HFF-Myc (cell line): ENCODE measurements at places on chromosomes 1 and 21.

- peak; percentile 24 for DNase-seq
Observed at GRCh38 chr1:204128964-204129896, 22.6 kb downstream of the ETNK2 start.

GRCh38 chr1:220182656-220183055 lies 88.7 kb downstream of the IARS2 start:
- DNase-seq, result no peak

GRCh38 chr1:90936731-90937130 lies 85.1 kb downstream of the ZNF644 start:
- DNase-seq, result no peak

GRCh38 chr21:14520535-14520934 lies 25.6 kb downstream of the SAMSN1 start:
- no peak for DNase-seq

DNA sequence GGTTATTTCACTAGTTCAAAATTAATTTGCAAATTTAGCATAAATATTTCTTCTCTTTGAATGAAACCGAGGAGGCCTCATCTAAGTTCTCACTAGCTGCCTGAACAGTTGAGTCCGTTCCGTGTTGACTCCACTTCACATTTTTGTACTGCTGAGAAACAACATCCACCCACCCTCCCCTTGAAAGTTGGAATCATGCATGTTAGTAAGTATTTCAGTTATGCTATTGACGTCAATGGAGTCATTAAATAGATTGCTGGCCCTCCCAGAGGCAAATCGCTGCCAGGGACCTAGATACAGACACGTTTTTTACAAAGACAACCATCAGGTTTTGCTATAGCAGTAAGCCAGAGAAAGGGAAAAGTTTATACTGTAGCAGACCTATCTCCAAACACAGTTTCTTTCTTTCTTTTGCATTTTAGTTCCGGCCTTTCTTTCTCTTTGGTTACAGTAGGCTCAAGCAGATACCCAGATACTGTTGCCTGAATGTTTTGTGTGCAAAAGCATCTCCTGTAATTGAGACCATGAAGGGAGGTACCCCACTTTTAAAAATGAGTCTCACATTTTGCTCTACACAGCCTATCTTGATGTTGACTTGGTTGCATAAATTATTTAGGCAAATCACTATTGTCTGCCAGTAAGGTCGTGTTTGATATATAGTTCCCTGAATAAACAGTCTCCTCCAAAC lies 262.6 kb upstream of the SGIP1 start:
- DNase-seq, result peak; percentile 97

DNA sequence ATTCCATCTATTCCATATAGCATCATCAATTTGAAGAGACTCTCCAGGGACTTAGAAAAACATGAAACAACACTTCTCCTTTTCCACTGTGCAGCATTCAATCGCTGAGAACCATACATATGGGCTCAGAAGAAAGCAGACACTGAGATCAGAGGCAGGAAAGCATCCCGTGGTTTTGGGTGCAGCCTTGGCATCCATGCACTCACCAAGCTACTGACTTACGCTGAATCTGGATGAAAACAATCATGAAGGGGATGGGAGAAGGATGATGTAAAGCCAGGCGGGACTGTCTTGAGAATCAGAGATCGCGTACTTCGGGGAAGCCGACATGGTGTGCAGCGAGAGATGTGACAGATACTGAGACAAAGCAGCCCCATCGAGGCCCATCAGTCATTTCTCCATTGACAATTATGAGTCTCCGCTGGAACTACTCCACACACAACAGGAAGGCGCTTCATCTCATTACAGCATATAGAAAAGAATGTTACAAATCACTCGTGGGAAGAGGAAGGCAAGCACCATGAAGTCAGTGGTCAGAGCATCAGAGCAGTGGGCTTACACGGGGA lies 2.3 kb upstream of the TIAM1 start:
- DNase-seq, result no peak

GRCh38 chr1:15423355-15424077 lies 13.8 kb downstream of the EFHD2 start:
- no peak for DNase-seq

DNA sequence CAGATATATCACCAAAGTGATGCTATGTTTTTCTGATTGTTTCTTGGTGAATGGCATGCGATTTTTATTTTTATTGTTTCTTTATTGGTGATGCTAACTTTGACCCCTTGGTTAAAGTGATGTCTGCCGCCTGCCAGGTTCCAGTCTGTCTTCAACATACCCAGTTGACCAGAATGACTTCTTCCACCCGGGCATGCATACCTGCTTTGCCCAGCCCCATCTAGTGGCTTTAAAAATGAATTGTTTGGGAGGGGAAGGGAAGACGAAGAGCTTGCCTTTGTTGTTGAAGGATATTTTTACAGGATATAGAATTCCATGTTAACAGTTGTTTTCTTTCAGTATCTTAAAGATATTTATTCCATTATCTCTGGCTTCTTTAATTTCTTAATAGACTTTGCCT lies 65.1 kb downstream of the ATG4C start:
- DNase-seq, result no peak

- DNase-seq, result no peak
Observed at GRCh38 chr1:47796626-47797025, 200.6 kb downstream of the TRABD2B start.

- no peak for DNase-seq
Observed at GRCh38 chr1:212950243-212951125, at the start of gene VASH2. Gene VASH2 (plus strand): TSS chr1:212950541. CDS start chr1:212951543, 1,002 bp downstream.

GRCh38 chr1:57281324-57281723 lies 142.5 kb downstream of the DAB1 start:
- DNase-seq, result no peak

DNA sequence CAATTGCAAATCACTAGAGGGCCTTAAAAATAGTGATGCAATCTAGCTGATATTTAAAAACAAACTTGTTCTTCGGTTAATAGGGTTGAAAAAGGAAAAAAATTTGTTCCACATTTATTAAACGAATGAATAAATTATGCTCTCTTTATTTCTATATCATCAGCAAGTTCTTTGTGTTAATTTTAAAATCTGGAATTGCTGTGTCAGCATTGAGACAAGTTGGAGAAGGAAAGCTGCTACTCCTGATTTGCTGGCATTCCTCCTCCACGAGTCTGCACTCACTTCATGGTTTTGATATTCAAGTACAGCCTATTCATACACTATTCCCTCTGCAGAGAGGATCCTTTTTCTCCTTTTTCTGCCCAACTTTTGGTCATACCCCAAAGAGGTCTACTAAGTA lies 117.6 kb downstream of the MRPL39 start:
- no peak for DNase-seq

- DNase-seq, result no peak
Observed at GRCh38 chr1:93016171-93016570, 54.9 kb upstream of the DIPK1A start.

GRCh38 chr1:96095849-96096612 lies 625.6 kb upstream of the PTBP2 start:
- DNase-seq, result no peak
